ENCODE measurements at places on chromosomes 1 and 21.

DNA sequence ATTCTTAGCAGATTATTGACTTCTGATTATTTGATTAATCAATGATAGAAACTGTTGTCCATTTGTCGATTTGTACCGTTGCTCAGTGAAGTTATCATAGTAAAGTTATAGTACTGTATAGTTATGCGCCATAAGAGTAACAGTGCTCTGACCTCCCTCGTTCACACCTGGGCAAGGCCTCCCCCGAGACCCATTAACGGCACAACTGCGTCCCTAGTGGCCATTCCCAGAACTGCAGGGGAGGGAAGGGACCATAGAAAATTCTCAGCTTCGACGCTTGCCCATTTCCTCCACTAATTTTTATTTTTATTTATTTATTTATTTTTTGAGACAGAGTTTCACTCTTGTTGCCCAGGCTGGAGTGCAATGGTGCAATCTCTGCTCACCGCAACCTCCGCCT is 334.4 kb downstream of the DSCAM start:
- no peak for DNase-seq

- no peak for DNase-seq
These were observed 42.6 kb upstream of the USP25 start for GRCh38 chr21:15687208-15687607.

DNA sequence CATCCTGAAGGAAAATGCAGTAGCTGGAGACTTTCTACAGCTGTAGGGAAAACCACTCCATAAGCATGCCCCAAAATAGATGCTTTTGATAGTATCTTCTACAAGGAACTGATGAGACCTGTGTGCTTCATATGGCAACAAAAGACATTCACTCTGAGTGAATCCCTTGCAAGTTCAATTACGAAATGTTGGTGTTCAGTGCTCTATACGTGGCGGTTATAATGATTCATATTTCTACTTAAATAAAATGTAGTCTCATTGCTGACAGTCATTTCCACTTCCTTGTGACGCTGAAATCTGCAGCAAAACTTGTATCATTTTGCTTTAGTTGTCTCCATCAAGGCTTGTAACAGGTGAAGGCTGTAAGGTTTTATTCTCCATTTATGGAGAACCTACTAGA is 20.6 kb downstream of the TOR1AIP2 start:
- no peak for DNase-seq

DNA sequence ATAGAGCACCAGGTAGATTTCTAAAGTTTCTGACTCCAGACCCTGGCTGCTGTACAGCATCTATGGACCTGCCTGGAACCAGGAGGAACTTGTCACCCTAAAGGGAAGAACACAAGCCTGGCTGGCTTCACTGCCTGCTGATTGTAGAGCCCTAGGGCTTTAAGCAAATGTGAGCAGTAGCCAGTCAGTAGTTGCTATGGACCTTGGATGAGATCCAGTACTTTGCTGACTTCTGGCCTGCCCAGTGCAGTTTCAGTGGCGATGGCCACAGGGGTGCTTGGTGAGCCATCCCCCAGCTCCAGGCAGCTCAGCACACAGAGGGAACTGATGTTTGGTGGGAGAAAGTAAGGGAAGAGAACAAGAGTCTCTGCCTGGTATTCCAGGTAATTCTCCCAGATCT is 68.4 kb downstream of the ATP6V1G3 start:
- DNase-seq: no peak

DNA sequence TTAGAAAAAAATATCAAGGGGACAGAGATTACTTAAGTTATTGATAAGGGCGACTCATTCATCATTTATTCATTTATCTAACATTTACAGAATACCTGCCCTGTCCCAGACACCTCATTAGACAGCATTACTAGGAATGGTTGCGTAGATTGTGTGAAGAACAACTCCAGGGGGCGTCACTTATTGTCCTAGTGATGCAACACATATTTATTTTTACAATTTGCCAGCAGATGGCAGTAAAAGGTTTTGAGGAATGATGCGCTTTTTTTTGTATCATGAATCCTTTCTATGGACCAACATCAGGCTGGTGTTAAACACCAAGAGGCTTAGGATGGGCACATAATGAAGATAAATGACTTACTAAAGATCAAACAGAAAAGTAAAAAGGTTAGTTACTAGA is 5.5 kb downstream of the NCAM2 start:
- DNase-seq: no peak
